ENCODE measurements at places on chromosomes 13 and 19.

- DNase-seq, result no peak
Observed at GRCh38 chr13:112687836-112688559, 1.8 kb upstream of the ATP11A start.

- no peak for DNase-seq
Observed at GRCh38 chr19:29520390-29520789, 5.4 kb upstream of the VSTM2B start.

DNA sequence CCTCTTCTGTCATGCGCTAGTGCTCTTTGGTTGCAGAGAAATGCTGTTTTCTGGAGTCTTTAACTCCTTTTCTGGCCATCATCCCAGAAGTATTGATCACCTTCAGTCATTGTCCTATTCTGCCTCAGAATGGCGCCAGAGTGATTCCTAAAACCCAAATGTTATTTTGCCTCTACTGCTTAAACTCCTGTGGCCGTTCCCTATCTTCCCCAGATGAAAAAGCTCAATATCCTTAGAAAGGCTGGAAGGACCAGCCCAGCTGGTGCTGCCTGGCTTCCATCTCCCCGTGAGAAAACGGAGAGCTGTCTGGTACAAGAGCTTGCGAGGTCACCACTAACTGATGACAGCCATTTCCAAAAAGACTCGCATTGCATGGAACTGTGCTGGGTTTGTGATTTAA lies 179.1 kb downstream of the RBM26 start:
- no peak for DNase-seq

DNA sequence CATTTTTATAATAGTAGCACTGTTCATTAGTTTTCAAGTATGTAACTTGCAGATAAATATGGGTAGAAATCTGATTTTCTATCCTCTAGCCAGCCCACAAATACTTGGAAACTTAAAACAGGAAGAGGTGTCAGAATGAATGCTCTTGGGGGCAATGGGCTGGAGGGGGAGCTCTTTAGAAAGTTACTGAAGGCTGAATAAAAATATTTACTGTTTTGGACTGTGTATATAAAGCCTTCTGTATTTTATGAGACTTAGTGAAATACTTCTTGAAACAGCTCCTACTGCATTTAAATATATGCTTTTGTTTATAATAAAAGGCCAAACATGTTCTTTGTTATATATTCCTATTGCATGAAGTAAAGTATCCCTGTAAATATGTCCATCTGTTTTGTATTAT lies 138.8 kb downstream of the RGCC start:
- no peak for DNase-seq

All from midbrain (tissue), 1 donor.